ENCODE measurements at places on chromosomes 6 and 20.

- peak; percentile 81 for DNase-seq
These were observed 65.4 kb downstream of the PRND start for GRCh38 chr20:4787069-4787468.

- DNase-seq: no peak
These were observed 6.7 kb downstream of the CCR6 start for GRCh38 chr6:167129562-167129961.

- DNase-seq: no peak
These were observed 94.7 kb downstream of the RPP40 start for GRCh38 chr6:4909063-4909706.

GRCh38 chr6:14925699-14926026 lies 320.2 kb upstream of the JARID2 start:
- DNase-seq: peak; percentile 73

GRCh38 chr6:169979873-169980432 lies 228.5 kb downstream of the ERMARD start:
- no peak for DNase-seq

DNA sequence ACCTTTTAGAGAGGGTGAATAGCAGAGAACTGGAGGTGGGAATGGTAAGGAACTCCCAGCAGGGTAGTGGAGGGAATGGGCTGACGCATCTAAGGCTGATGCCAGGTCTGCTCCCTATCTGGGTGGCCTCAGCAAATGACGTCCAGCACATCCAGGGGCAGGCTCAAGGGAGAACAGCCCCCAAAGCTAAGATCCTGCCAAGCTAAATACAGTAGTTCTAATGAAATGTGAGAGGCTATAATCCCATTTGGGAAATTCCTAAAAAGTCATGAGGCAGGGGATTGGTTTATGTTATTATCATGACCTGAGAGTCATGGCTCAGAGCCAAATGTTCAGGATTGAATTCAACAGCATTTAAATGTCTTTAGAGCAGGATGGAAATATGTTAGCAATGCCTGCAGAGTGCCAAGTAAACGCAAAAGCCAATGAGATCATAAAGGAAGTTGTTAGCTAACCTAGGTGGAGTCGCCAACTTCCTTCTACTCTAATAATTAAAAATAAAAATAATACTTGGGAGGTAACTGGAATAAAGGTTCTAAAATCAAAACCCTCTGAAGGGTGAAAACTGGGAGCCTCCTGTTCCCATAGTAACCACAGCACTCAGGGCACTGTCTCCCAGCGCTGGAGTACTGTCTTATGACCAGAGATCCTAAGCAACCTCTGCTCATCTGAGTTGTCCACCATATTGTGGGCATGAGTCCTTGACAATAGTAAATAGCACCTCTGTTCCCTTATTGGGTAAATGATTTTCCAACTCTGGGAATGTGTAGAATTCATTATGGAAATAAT lies 34.8 kb downstream of the IYD start:
- peak; percentile 87 for DNase-seq

DNA sequence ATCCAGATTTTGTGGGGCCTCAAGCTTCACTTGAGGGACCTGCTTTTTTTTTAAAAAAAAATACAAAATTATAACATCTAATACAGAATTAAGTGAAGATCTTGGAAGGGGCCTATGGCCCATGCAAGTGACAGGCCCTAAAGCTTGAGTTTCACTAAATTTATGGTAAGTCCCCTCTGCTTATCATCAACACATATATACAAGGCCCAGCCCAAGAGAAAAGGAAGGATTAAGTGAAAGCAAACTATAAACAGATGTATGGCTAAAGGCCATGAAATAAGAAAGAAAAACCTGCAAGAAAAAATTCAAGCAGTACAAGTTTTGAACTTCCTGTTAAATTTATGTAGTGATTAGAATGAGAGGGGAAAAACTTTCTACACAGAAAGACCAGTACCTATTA lies 86.8 kb downstream of the CDC40 start:
- no peak for DNase-seq

- no peak for DNase-seq
These were observed 176.6 kb downstream of the PKHD1 start for GRCh38 chr6:51910851-51911250.

- DNase-seq: peak; percentile 42
These were observed 5.9 kb downstream of the PYGB start for GRCh38 chr20:25253606-25254275.

DNA sequence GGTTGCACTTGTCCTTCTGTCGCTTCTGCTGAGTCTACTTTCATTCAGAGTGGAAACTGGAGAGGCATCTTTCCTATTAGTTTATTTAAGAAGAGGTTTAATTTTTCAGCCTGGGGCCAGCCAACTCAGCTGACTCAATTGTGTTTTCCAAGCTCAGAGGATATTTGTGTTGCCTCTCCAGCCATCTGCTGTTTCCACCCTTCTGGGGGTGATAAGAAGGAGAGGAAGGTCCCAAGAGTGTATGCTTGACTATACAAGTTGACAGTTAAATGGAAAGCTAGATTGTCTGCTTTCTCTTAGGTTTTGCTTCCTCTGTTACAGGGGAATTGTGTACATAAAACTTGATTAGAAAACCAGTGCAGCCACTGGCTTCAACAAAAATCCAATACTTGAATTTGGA lies 3.0 kb downstream of the PSMF1 start:
- DNase-seq: no peak

DNA sequence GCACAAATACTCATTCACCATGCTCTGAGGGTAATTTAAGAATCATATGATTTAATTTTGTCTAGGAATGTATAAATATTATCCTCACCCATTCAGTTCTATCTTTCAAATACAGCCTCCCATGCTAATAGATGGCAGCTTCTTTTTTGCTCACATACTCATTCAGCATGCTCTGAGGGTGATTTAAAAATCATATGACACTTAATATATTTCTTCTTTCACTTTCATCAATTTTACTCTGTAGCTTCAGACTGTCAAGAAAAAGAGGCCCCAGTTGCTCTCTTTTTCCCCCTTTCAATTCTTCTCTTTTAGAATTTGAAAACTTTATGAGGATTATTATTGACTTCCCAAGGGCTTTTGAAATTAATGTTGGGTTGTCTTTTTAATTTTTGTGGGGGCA lies 161.7 kb upstream of the LAMP5 start:
- no peak for DNase-seq

- DNase-seq: no peak
These were observed 93.2 kb downstream of the MAN1A1 start for GRCh38 chr6:119256392-119256791.

- peak; percentile 88 for DNase-seq
These were observed 2.1 kb upstream of the DDX27 start for GRCh38 chr20:49216991-49217578.

DNA sequence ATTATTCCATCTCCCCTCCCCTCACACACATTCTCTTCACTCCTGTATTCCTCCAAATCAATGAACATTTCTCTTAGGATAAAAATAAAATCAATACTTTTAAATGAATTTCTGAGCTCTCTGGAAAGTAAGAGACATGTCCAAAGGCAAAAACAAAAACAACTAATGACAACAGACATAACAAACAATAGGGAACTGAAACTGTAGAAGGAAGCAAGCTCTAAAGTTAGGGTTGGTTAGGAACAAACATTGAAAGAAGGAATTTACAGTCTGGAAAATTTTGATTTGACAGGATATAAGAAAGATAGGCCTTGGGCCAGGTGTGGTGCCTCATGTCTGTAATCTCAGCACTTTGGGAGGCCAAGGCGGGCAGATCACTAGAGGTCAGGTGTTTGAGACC lies 17.5 kb upstream of the MYCT1 start:
- no peak for DNase-seq

DNA sequence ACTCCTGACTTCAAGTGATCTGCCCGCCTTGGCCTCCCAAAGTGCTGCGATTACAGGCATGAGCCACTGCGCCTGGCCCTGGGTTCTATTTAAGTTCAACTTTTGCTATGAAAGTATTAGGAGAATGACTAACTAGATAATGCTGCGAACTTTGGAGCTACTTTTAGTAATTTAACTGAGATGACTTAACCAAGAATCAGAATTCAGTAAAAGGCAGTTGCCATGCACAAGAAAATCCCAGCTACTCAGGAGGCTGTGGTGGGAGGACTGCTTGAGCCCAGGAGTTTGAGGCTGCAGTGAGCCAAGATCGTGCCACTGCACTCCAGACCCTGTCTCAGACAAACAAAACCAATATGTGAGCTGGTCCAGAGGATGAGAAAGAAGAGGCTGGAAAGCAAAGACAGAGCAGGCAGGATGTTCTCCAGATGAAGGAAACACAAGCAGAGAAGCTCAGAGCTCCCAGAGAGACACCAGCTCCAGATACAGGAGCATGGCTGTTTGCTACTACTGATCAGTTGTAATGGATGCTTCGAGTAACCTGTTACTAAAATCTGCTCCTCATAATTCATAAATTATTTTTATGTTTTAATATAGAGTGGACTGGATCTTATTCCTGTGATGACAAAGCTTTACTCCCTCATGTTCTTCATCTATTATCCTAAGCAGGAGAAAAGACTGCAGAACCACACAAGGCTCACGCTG lies 23.9 kb downstream of the ZNF217 start:
- DNase-seq: no peak

GRCh38 chr6:4774296-4774695 lies 1.9 kb upstream of the CDYL start:
- no peak for DNase-seq

DNA sequence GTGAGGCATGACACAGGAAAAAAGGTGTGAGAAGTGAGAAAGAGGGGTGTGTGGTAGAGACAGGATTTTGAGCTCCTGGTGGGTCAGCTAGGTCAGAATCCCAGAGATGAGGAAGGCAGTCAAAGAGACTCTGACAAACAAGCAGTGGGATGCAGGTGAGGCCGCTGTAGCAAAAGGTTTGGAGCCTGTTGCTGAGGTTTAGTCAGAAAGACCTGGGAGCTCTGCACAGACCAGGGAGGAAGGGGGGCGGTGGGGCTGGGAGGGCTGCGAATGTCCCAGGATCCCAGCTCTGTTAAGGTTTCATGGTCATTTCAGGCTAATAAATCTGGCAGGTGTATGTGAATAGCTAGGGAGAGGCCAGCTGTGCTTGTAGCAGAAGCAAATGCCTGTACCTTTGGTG lies 373.9 kb upstream of the SYNCRIP start:
- DNase-seq: no peak

DNA sequence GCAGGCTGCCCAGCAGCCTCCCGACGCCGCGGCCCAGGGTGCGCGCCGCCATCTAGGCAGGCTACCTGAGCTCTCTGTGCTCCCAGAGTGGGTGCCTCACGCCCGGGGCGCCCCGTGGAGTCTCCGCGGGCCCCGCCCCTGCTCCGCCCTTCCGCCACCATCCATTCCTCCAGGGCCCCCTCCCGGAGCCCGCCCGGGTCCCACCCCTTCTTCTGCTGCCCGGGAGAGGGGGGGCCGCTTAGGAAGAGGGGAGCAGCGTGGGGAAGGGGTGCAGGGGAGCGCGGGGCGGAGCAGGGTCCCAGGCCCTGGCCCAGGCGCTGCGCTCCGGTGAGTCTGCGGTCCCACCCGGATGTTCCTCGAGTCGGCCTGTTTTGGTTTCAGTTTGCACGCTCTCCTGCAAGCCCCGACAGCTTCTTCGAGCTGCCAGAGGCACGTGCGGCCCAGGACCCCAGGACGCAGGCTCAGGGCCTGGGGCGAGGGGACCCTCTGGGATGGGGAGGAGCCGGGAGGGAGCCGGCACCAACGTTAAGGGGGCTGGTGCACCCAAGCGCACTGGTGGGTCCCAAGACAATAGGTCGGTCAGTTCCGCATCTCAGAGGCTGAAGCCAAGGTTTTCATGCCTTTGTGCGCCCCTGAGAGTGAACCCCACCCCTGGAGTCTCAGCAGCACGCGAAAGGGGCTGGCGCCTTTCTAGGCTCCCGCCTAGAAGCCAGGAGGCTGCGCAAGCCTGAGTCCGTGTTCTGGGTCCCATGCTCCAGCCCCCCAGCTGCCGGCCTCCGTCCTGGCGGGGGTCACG lies at the start of gene ACSS1:
TSS of gene ACSS1 (minus strand) at position 89 of the 796 bp plus-strand sequence. CDS start at position 52, 37 bp downstream.
- no peak for DNase-seq

- no peak for DNase-seq
These were observed 10.3 kb downstream of the ZNF337 start for GRCh38 chr20:25686081-25687067.

- DNase-seq: no peak
These were observed 16.6 kb upstream of the ZNF831 start for GRCh38 chr20:59146780-59147565.

GRCh38 chr20:50277064-50277415 lies 86.4 kb downstream of the CEBPB start:
- DNase-seq: no peak

DNA sequence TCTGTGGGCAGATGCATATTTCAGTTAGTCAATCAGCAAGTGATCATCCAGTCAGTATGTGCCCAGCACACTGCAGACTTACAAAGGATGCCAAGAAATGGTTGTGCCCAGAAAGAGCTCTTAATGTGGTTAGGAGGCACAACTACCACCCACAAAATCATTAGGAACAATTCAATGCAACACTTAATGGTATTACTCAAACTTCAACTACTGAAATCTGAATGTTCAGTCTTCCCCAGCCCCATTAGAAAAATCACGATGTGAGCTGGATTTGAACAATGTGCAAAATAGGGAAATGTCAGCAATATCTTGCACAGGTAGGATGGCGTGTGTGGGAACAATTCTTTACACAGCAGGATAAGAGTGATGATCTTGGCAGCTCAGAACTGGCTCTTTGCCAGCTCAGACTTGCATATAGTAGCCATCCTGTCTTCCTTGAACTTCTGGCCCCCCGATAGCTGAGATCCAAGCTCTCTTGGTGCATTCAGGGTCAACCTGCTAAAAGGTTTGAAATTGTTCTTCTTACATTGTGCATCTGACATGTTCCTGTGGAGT lies 556.7 kb upstream of the HTR1E start:
- DNase-seq: no peak

GRCh38 chr20:63622096-63622495 lies 4.8 kb downstream of the GMEB2 start:
- DNase-seq: no peak

DNA sequence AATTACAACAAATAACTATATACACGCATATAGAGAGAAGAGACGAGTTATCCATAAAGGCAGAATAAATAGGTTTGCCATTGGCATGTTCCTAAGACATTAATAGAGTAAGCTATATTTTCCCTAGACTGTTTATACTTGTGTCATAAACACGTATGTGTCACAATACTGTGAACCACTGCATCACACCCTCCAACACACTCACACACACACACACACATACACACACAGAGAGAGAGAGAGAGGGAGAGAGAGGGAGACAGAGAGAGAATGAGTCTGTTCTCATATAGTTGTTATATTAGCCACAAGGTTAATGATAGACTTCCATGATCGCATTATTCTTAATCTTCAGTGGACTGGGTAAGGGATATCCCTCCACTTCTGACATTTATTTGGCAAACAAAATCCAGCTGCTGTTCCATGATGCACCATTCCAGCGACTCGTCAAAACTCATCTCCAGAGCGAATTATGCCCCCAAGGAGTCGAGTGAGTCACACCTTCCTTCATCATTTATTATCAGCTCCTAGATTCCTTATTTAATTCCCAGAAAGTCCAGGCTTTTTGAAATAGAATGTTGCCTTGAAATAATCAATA lies 82.8 kb upstream of the HIVEP1 start:
- DNase-seq: peak; percentile 18

GRCh38 chr20:41268402-41268801 lies 49.1 kb downstream of the ZHX3 start:
- no peak for DNase-seq

GRCh38 chr6:43269273-43270007 lies 26.2 kb downstream of the TTBK1 start:
- no peak for DNase-seq
